ENCODE measurements at places on chromosomes 7 and 10.

DNA sequence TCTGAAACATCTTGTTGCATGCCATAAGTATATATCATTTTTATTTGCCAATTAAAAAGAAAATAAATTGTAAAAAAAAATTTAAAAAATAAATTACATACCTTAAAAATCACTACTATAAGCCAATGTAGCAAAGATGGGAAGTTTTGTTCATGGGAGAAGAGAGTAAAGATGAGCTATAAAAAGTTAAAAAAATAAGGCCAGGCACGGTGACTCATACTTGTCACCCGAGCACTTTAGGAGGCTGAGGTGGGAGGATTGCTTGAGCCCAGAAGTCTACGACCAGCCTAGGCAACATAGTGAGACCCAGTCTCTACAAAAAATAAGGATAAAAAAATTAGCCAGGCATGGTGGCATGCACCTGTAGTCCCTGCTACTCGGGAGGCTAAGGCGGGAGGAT is 8.4 kb upstream of the STK32C start:
- no peak for DNase-seq

DNA sequence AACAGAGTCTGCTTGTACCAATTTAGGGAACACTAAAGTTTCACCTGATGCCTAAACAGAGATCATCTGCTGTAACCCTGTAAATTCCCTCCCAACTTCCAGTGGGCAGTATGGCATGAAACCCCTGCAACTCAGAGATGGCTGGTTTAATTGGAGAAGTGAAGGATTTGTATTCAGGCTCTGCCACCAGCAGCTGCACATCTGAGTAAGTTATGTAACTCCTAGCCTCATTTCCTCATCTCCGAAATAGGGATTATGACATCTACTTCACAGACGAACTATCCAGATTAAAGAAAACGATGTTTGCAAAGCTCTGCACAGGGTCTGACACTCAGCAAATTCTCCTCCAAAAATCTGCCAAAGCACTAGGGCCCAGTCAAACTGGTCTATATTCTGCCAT is 493.0 kb downstream of the KCNMA1 start:
- DNase-seq = no peak

DNA sequence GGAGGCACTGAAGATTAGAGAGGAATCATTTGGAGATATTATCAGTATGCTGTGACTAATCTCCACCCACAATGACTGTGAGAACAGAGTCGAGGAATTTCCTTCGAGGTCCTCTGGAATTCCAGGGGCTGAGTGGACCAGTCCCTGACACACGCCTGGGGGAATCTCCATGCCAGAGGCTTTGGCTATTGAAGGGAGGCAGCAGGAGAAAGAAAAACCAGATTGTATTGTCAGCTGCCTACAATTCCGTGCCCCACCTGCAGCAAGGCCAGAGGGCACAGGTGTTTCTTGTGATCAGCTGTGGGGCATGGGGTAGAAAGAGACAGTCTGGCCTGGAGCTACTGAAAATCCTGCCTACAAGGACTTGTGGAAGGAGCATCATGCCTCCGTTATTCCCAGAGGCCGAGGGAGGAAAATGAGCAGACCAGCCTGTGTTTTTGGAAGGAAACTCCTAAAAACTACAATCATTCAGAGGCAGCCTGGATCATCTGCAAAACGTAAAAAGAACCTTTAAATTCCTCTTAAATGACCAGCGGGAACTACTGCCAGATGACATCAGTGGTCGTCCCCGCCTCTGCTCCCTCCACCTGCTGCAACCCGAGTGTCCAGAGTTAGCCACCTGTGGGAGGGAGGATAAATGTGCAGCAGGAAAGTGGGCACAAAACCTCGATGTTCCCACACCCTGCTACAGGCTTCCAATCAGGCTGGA is 25.4 kb upstream of the ANK3 start:
- DNase-seq = no peak

- DNase-seq = no peak
These were observed 3.5 kb downstream of the NOS3 start for GRCh38 chr7:150994141-150994837.

DNA sequence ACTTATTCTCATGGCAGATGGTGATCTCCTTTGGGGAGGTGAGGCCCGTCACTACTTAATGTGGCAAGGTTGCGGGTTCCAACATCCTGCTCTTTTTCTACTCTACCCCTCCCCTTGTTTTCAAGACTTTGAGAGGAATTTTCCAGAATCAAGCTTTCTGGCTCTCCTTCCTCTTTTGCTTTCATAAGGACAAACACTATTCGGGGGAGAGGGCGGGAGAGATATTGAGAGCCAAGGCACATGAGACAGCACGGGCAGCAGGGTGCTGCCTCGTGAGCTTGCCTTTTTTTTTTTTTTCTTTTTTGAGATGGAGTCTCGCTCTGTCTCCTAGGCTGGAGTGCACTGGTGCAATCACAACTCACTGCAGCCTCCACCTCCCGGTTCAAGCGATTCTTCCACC is 6.9 kb upstream of the PFKFB3 start:
- no peak for DNase-seq

GRCh38 chr10:104582602-104582951 is 58.5 kb upstream of the SORCS3 start:
- no peak for DNase-seq

DNA sequence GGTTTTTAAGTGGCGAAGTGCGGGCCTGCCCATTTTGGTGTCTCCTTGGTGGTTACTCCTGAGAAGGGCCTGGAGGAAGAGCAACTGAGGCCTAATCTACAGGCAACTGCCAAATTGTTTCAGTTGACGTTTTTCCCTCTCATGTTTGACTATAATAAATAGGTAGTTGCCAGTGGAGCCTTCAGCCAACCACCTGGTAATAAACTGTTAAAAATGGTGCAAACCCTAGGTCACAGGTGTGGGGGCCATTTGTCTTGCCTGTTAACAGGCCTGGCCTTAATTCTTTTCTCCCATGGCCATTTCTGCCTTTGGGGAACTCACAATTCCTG is 3.7 kb downstream of the IKZF1 start:
- no peak for DNase-seq

Measured in CD4-positive, alpha-beta T cell treated with Interferon gamma for 1 hour (primary cell).